ACHN (cell line): ENCODE measurements at places on chromosomes 5 and 9.

DNA sequence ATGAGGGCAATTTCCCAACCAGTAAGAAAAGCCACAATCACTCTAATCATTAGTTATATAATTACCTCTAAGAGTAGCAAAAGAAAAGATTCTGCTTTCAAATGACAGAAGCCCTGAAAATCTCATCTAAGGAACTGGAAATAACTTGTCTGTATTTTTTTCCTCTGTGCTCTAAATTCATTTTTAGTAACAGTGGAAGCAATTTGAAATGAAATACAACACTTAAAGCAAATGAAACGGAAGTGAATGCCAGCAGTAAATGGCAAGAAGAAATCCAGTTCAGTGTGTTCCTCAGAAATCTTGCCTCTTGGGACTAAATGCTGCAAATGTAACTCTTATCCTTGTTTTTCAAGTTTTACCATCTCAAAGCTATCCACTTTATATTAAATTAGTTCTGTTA, 294.9 kb downstream of the TAF11L14 start:
- no peak for DNase-seq

- no peak for DNase-seq
Measured at GRCh38 chr5:173457482-173457881, 129.3 kb upstream of the STC2 start.

DNA sequence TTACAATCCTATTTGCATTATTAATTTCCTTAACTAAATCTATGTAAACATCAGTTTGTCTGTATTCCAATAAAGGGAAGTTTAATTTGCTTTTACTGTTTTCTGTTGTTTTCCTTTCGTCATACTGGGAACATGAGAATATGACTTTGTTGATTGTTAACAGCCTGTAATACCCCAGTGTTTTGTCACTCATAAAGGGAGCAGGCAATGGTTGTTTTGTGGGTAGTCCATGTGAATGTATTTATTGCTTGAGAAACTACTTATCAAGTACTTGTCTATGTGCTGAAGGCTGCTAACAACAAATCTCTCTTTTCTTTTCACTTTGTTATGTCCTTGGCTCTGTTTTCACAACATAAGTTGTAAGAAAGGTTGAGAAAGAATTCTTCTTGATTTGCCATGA, 1070.2 kb upstream of the ACO1 start:
- DNase-seq = no peak

DNA sequence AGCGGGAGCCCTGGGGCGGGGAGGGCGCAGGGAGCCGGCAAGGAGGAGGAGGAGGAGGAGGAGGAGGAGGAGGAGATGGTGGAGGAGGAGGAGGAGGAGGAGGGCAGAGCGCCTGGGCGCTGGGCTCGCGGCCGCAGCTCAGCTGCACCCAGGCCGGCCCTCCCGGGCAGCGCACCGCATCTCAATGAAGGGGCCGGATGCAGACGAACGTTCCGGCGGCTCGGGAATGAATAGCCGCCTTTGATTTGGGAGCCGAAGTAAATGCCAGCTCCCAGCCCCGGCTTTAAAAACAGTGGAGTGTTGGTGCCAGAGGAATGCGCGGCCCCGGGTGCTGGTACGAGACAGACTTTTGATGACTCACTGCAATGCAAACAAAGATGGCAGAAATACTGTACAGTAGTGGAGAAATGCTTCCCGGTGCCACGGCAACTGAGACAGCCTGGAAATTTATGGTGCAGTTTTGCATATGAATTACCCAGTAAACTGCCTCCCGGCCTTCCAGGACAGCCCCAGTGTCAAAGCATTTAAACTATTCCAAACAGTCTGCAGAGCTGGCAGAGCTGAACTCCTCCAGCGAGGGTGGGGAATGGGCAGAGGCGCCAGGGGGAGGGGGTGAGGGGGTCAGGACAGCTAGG, 43.1 kb downstream of the NACC2 start:
- peak; percentile 89 for DNase-seq

- no peak for DNase-seq
Measured at GRCh38 chr5:154288145-154288544, 97.6 kb downstream of the GALNT10 start.

- DNase-seq = no peak
Measured at GRCh38 chr5:142883025-142883424, 112.8 kb downstream of the ARHGAP26 start.

GRCh38 chr5:179435181-179435580, 89.9 kb upstream of the ADAMTS2 start:
- no peak for DNase-seq

- DNase-seq = no peak
Measured at GRCh38 chr5:74616236-74617146, 24.0 kb downstream of the ENC1 start.

DNA sequence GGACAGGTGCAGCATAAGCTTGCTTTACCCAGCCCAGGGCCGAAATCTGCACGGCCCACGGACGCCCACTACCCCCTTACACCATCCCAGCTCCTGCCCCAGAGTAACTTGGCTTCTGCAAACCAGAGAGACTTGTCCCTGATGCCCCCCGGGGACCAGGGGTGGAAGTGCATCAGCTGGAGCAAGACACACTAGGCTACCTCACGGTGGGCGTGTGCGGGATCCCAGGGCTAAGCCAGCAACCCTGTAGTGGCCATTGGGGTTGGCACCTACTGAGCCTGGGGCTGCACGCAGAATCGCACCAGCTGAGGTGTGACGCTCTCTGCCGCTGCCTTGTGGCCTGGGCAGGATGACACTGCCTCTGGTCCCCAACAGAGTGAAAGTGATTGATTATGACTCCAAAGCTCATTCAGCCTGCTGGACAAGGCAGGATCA, 6.1 kb upstream of the ZNF79 start:
- peak; percentile 46 for DNase-seq

DNA sequence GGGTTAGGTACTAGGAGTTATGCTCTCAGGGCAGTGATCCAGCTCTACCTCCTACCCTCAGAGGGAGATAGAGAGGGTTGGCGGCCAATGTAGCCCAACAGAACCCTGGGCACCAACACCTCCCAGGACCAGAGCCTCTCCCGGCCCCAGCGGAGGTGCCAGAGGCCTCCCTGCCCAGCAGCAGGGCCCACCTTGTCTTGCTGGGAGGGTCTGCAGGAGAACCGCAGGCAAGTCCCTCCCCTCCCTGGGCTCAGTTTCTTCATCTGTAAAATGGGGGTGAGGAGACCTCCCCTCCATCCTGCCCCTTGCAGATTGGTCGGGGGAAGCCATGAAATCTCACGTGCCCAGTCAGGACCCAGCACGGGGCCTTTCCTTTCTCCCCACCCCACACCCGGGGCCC, 34.4 kb downstream of the HK3 start:
- no peak for DNase-seq

DNA sequence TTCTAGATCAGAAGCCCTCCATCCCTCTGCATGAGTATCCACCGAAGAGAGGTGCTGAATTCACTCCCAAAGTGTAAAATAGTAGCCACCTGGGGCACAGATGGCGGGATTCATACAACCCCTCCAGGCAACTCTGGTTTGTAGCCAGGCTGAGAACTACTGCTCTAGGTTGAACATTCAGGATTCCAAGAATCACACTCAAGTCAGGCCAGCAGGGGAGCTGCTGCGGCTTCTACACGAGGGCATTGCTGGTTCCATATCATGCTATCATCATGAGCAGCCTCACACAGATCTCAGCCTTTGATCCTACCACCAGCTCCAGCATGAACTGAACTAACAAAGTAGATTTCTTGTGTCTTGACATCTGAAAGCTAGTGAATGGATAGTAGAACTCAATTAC, 367.9 kb downstream of the DIRAS2 start:
- DNase-seq = no peak

GRCh38 chr9:87505869-87506678, 8.4 kb downstream of the DAPK1 start:
- DNase-seq = no peak

GRCh38 chr5:154145268-154145667, 45.3 kb upstream of the GALNT10 start:
- no peak for DNase-seq

GRCh38 chr9:28064241-28064815, 491.0 kb upstream of the C9orf72 start:
- DNase-seq = no peak

DNA sequence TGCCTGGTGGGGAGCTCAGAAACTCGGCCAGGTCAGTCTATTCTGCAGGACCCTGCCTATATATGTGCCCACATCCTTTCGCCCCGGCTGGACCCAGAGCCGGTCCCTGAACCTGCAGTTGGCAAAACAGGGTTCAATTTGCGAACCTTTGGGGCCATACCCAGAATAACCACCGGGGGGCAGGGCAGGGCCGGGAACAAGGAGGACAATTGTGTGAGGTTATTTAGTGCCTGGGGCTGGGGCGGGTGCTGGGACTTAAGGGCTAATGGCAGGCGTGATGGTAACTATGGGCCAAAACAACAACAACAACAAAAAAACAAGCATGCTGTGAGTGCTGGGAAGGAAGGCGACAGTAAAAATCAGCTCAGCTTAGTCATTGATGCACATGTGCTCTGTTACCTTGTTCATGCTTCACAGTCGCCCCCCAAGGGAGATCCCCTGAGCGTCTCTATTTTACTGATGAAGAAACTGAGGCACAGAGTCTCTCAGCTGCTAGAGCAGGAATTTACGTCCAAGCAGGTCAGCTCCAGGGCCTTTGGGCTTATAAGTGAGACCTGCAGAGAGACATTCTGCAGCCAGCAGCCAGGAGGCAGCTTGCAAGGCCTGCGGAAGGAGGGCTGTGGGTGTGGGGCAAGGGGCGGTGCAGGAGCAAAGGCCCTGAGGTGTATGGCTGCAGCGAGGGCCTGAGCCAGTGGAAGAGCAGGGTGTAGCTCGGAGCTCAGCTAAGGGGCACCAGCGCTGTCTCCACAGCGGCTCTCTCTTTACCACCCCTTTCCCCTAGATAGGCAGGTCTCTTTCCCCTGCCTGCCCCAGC, 106.0 kb downstream of the PHF2 start:
- DNase-seq = peak; percentile 26

DNA sequence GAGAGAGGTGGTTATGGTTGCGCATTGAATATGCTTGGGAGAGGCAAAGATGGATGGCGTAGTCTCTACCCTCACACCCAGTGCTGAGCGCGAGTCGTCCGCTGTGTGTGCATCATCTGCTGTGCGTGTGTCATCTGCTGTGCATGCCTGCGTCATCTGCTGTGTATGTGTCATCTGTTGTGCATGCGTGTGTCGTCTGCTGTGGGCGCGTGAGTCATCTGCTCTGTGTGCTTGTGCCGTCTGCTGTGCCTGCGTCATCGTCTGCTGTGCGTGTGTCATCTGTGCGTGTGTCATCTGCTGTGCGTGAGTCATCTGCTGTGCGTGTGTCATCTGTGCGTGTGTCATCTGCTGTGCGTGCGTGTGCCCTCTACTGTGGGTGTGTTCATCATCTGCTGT, 68.0 kb upstream of the IRX4 start:
- DNase-seq = no peak

DNA sequence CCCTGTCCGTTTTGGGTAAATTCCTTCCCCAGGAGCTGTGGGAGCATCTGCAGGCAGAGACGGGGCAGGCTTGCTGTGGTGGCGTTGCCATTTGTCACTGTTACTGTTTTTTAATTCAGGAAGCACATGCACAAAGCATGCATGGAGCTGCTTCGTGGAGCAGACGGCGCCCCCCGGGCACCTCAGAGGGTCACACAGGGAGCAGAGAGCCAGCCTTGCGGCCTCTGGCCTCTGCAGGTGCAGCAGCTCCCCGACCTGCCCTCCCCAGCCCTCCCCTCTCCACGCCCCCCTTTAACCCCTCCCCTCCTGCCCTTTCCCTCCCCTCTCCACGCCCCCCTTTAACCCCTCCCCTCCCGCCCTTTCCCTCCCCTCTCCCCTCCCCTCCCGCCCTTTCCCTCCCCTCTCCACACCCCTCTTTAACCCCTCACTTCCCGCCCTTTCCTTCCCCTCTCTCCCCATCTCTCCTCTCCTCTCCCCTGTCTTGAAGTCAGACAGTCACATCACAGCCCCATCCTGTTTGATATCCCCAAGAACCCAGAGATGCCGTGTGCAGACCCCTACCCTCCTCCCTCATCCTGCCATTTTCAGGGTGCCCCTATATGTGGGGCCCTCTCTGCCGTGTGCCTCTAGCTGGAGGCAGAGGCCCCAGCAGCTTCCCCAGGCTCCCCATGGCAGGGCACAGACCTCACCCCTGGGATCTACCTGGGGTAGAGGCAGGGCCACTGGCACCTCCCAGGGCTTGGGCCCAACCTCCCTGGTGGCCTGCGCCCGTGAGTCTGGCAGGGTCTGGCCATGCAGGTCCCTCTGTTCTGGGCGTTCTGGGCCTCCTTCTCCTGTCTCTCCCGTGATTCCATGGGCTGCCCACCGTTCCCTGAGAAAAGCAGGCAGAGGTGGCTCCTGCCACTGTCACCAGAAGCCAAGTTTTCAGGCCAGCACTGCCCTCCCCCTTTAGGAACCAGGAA, 29.6 kb upstream of the UBAC1 start:
- DNase-seq = peak; percentile 47

GRCh38 chr9:112892981-112893380, 2.3 kb upstream of the SLC46A2 start:
- no peak for DNase-seq

- DNase-seq = no peak
Measured at GRCh38 chr9:21591221-21592062, 109.3 kb upstream of the IFNE start.

GRCh38 chr9:96493757-96494156, 43.8 kb downstream of the HABP4 start:
- no peak for DNase-seq

- no peak for DNase-seq
Measured at GRCh38 chr5:90437663-90438062, 28.1 kb upstream of the CETN3 start.

DNA sequence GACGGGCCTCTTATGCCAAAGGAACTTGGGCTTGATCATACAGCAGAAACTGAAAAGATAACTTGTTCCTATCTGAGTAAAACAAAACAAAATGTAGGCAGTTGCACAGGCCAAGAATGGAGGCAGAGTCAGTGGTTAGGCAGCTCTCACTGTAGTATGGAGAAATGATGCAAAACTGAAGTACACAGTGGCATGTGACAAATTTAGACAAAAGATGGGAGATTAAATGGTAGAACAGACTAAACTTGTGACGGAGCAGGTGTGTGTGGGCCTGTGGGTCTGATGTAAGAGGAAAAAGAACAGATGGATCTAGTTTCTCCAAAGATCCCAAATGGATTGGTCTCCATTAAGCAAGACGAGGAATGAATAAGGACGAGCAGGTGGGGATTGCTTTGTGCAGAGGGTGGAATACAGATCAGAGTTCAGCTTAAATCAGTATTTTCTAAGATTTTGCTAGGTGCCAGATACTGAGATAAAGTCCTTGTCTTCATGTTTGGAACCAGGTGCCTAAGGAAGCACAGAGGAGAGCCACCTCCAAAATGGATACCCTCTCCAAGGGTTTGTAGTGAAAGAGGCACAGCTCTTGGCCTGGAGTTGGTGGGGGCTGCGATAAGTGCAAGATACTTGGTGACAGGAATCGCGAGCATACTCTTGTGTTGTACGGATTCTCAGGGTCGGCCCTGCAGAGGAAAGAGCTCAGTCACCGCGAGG, 722 bp upstream of the DCP2 start:
- DNase-seq = no peak

GRCh38 chr9:97651646-97652045, 18.0 kb downstream of the NCBP1 start:
- no peak for DNase-seq

DNA sequence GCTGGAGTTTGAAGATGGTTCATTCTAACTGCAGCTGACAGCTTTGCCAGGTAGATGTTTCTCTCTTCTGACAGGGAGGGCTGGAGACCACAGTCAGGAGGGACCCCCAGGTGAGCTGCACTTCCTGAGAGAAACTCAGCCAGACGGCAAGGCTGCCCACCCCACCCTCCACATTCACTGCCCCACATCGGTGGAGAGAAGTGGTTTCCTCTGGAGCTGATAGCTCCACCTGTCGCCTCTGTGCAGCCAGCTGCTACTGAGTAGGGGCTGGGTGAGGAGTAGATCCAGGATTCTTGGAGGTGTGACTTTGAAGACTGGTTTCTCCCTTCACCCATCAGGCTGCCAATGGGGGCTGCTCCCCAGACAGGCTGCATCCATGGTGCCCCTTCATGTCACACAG, 175.0 kb downstream of the CARTPT start:
- DNase-seq = no peak
